NCI-H446 treated with DMSO at 0.1 percent for 48 hours (cell line): ENCODE measurements at places on chromosomes 5 and 9.

DNA sequence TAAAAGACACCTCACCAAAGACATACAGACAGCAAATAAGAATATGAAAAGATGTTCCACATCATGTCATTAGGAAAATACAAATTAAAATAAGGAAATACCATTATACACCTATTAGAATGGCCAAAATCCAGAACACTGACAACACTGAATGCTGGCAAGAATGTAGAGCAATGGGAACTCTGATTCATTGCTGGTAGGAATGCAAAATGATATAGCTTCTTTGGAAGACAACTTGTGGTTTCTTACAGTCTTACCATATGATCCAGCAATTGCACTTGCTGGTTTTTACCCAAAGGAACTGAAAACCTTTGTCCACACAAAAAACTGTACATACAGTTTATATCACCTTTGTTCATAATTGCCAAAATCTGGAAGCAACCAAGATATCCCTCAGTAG, 6.5 kb downstream of the TMEM161B start:
- no peak for DNase-seq

DNA sequence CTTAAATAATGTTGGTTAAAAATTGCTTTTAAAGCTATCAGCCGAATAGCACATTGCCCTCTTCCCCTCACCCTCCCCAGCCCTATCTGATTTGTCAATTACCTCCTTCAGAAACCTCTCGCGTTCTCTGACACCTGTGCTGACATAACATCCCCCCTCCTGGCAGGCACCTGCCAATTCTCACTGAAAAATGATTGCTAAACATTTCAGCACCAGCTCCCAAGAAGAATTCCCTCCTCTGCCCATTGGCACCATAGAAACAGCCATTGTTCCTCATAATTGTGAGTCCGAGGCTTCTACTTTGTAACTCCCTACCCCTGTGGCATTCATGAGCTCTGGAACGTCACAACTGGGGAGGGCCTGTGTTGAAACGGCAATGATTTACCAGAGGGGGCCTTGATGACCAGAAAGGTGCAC, 20.2 kb downstream of the CDH6 start:
- no peak for DNase-seq

GRCh38 chr5:77356740-77357139, 135.4 kb downstream of the WDR41 start:
- DNase-seq: no peak

GRCh38 chr5:69364414-69364813, 4.9 kb downstream of the AK6 start:
- no peak for DNase-seq

GRCh38 chr9:122837266-122837850, 9.0 kb upstream of the PDCL start:
- no peak for DNase-seq

- DNase-seq: no peak
These were observed 86.2 kb downstream of the GIN1 start for GRCh38 chr5:103033696-103034095.

GRCh38 chr9:114180696-114181606, 25.6 kb downstream of the COL27A1 start:
- no peak for DNase-seq

DNA sequence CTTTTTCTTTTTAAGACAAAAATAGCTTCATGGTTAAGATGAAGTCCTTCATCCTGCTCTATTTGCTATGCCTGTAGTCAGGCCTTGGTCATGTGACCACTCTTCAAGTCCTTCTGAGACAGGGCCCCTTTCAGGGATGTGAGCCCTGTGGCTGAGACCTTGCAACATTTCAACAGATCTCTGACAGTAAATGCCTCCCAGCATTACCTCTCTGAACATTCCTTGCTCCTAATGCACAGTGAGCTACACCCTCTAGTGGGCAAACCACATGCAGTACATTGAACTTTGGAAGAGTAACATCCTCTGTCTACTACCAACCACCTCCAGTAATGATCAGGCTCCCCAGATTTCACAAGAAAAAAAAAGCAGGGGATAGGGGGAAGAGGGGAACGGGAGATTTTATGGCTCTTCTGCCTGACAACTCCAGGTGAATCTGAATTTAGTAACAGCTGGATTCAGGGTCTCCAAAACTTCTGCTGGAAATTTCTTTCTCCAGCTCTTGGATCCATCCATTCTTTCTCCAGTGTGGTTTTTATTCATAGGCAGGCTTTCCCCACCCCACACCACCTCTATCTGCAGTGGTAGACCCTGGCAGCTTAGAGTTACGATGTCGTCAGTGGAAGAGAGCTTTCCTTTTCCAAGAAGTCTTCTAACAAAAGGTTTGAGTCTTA, 8.9 kb upstream of the FBXO38 start:
- peak; percentile 10 for DNase-seq

GRCh38 chr9:127714020-127714750, 1.3 kb downstream of the PTRH1 start:
- no peak for DNase-seq

DNA sequence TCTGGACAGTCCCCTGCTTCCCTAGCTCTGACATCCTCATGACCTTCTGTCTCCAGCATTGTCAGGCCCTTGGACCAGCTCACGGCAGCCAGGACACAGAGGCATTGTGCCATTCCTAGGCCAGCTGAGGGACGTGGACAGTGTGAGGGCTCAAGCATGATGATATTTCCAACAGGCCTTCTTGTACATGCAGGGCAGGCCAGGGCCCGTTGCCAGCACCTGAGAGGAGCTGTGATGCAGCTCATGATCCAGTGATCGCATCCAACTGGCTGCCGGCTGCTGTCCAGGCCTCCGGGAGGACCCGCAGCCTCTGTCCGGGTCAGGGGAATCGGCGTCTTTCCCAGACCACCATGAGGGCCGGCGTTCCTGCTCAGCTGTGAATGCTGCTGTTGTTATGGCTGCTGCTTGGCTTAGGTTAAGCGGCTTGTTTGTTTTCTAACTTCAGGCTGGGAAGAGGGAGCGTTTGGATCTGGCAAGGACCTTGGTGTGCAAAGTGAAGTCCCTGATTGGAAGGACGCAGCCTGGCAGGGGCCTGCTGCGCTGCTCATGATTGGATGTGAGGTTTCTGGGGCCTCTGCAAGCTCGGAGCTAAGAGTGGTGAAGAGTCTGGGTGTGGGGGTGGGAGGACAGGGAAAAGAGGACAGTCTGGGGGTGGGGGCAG, 53.8 kb downstream of the PDZD2 start:
- no peak for DNase-seq

GRCh38 chr5:34509392-34509791, 146.7 kb upstream of the RAI14 start:
- no peak for DNase-seq

- DNase-seq: no peak
These were observed 81.9 kb upstream of the CTSL start for GRCh38 chr9:87643778-87644570.

DNA sequence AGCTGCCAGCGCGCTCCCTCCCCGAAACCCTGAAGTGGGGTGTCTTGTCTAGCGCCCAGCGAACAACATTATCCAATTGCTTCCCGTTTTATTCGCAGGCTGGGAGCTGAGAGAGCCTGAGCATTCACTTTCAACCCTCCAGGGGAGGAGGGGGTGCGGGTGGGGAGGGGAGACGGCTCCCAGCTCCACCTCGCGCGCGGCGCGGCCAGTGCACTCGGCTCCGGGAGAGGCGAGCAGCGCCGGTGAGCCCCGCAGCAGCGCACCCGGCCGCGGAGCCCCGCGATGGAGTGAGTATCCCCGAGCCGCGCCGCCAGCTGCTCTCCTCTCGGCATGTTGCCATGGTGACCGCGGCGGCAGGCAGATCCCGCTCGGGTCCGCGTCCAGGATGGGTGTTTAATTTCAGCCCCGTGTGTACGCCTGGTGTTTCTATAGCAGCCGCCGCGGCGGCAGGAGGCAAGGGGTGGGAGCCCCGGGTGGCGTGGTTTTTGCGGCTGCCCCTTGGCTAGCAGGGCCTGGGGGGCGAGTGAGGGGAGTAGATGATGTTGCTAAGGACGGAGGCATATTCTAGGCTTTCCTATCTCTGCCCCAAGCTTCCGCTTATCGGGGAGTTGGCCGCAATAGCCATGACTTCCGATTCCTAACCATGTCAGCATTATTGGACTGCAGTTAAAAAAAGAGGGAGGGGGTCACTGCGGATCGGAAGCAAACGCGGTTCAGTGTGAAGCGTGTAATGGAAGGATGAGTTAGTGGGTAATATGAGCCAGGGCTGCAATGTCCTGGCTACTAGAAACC, 139.2 kb upstream of the PALM2AKAP2 start:
- peak; percentile 14 for DNase-seq

DNA sequence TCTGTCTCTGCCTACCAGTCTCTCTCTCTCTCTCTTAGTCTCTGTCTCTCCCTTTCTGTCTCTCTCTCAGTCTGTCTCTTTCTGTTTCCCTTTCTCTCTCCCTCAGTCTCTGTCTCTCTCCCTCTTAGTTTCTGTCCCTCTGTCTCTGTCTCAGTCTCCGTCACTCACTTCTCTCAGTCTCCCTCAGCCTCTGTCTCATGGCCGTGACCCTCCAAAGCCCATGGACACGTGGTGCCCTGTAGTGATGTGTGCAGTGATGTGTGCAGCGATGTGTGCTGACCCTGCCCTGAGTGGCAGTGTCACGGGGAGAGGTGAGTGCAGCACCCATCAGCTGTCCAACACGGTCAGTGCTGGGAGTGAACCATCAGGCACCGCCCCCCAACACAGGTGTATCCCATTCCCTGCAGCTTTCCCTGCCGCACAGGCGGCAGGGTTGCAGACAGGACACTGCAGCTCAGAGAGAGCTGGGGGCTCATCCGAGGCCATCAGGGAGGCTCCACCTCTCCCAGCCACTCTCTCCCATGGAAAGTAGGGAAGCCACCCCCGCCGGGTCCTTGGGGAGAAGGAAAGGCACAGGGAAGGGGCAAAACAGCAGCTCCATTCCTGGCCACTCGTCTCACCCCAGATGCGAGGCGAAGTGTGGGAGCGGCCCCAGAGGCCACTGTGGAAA, 794 bp upstream of the LRRC14B start:
- no peak for DNase-seq

GRCh38 chr5:123012321-123012720, 24.2 kb downstream of the PPIC start:
- no peak for DNase-seq

- no peak for DNase-seq
These were observed 23.0 kb downstream of the ARRDC3 start for GRCh38 chr5:91359962-91360609.

DNA sequence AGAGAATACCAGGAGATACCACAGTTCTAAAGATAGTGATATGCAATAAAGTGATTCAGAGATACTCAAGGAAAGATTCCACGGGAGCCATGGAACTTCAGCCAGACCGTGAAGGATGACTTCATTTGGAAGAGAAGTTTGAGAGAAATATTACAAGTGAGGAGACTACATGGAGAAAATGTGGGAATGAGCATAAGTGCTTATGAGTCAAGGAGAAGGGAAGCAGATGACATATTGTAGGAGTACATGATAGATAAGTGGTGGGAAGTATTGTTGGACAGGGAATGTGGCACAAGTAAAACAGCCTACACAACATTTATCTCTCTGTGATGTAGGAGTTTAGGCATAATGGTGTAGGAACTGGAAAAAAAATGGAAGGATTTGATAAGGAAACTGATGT, 122.1 kb upstream of the FBXL17 start:
- DNase-seq: no peak

- no peak for DNase-seq
These were observed 424.1 kb upstream of the ACTBL2 start for GRCh38 chr5:57906671-57907070.

DNA sequence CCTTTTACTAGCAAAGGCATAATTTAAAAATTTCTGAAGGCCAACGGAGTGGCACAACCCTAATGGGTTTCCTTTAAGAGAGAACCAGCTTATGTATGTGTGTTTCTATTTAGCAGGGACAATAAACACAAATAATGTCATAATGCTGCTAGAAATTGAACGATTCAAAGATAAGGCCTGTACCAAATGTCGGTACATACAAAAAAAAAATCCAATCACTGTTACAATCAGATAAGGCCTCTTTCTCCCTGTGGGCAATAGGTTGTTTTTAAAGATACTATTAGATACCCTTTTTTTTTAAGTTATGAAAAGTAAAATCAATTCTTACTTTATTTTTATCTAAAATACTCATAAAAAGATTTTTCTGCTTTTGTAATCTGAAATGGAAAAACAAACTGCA, 821.0 kb downstream of the PRELID2 start:
- no peak for DNase-seq

DNA sequence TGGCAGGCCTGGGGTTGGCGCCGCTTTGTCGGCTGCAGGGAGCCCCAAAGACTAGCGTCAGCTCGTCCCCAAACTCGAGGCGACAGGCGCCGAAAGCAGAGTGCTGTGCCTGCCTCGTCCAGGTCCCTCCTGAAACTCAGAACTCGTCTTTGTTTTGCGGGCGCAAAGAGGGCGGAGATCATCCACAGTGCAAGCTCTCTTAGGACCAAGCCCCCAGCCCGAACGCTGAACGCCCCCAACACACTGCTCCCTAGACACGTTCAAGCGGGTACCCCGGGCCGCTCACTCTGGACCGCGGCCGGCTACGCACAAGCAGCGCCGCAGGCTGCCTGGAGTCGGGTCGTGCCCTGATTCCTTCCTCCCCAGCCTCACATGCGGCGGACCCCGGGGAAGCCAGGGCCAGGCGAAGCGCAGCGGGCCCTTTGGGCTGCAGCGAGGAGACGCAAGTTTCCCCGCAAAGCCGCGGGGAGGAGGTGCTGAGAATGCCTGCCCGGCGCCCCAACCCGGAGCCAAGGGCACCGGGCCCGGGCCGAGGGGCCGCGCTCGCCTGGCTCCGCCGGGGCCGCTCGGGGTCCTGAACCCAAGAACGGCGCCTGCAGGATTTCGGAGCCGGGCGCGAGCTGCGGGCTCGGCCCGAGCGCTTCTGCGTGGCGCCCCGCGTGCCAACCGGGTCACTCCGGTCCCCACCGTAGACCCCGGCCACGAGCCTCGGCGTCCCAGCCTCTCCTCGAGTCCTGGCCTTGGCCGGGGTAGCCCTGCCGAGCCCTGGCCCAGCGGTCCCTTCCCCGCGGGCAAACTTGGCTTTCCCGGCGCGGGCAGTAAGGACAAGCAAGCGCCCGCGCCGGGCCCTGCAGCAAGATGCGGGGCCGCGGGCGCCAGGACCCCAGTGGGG, 738 bp downstream of the FSTL4 start:
- DNase-seq: no peak

DNA sequence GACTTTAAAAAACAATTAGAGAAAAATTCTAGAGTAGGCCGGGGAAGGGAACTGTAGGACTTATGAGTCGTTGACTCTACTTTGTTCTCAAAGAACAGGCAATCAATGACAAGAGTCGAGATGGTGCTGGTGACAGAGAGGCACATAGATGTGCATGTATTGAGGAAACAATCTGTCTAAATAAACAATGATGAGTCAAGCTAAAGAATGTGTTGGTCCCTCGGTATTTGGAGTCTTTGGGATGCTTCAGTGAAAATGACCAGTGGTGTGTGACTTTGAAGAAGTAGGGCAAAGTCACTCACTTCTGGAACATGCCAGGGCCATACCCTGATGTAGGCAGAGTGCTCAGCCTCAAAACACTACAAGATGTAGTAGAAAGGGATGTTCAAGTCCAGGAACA, 288.1 kb upstream of the PANK3 start:
- no peak for DNase-seq

- DNase-seq: no peak
These were observed 79.6 kb upstream of the BNC2 start for GRCh38 chr9:16950051-16950450.

- DNase-seq: no peak
These were observed 33.2 kb upstream of the DMXL1 start for GRCh38 chr5:119037496-119038215.
